Chondrocyte (in vitro differentiated cells): ENCODE measurements at places on chromosomes 2 and 18.

DNA sequence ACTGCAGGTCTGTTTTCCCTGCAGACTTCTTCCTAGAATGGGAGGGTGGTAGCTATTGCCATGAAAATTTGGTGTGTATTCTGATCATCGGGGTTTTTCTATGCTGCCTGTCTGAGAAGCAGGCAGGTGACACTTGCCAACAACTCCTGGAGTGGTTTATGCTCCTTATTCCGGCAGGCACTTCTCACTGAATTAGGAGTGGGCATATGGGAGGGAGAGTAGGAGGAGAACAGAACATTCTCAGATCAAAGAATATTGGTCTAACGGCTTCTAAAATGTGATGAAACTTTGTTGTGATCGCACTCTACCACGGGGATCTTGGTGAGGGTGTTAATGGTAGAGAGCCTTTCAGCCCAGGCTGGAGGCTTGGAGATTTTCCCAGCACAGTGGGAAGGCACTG lies 480.8 kb downstream of the PLCL1 start:
- H3K36me3 ChIP-seq = no peaks in the 10 kb centered on the region
- DNase-seq = no peak
- H3K4me3 ChIP-seq = no peak overlapping the region
- no peaks in the 10 kb centered on the region for H3K4me1 ChIP-seq

GRCh38 chr2:201808027-201808426 lies 1.7 kb downstream of the CDK15 start:
- H3K36me3 ChIP-seq = no peaks in the 10 kb centered on the region
- H3K4me1 ChIP-seq = peaks cover 43% of the 10 kb centered on the region
- DNase-seq = no peak

GRCh38 chr2:182242609-182243008 lies 184.2 kb downstream of the PDE1A start:
- H3K27me3 ChIP-seq = no peaks in the 10 kb centered on the region
- H3K4me3 ChIP-seq = no peak overlapping the region
- DNase-seq = no peak

- peaks cover 9% of the 10 kb centered on the region for H3K4me1 ChIP-seq
- H3K27ac ChIP-seq = no peak overlapping the region
- no peaks in the 10 kb centered on the region for H3K36me3 ChIP-seq
- no peak for DNase-seq
These were observed 43.7 kb downstream of the MEX3C start for GRCh38 chr18:51153659-51154371.

- no peak for DNase-seq
- no peaks in the 10 kb centered on the region for H3K27me3 ChIP-seq
- H3K36me3 ChIP-seq = no peaks in the 10 kb centered on the region
- no peak overlapping the region for H3K27ac ChIP-seq
- no peak overlapping the region for H3K4me3 ChIP-seq
These were observed 316.9 kb upstream of the LRRTM4 start for GRCh38 chr2:77839102-77839501.

DNA sequence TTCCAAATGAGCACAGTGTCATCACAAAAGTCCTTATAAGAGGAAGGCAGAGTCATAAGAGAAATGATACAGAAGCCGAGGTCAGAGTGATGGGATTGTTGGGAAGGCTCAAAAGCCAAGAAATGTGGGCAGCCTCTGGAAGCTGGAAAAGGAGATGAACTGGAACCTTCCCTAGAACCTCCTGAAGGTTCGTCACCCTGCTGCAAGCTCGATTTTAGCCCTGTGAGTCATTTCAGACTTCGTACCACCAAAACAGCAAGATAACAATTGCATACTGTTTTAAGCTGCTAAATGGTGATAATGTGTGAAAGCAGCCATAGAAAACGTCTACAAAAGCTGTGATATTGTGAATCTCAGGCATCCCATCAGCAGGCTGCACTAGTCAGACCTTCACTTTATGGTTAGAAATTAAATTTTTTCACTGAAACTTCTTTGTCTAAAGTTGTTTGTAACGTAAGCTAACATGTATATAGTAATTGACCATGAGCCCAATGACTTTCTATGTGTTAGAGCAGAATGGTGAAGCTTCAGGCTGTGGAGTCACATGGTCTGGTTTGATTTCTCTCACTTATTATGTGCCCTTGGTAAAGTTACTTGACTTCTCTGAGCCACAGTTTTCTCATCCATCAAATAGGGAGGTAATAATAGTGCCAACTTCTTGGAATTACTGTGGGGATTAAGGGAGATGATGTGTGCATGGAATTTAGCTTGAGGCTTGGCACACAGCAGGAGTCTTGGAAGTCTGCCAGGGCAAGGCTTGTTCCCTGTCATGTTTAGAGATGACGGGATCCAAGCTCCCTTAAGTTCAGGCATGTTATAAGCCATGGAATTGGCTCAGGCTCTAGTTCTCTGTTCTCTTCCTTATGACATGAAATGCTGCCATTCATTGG lies 132.0 kb upstream of the CCDC195 start:
- no peak overlapping the region for H3K27ac ChIP-seq
- H3K4me1 ChIP-seq = peaks cover 20% of the 10 kb centered on the region
- H3K4me3 ChIP-seq = no peak overlapping the region
- peaks cover 15% of the 10 kb centered on the region for H3K36me3 ChIP-seq
- DNase-seq = no peak

DNA sequence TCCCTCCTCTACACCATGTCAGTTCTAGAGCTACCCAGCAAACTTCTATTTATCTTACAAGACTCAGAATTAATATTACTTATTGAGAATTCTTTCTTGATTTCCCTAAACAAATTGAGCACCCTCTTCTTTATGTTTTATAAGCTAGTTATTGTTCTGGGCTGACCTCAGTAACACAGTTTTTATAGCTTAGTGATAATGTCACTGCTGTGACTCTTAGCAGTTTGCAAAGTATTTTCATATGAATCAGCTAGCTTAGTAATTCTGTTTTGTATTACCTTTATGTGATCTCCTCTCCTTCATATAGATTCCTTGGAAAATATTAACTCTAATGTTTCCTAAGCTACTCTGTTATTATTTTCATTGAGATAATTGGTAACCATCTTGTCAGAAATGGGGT lies 114.9 kb downstream of the PMS1 start:
- H3K27ac ChIP-seq = no peak overlapping the region
- H3K4me1 ChIP-seq = no peaks in the 10 kb centered on the region
- H3K4me3 ChIP-seq = no peak overlapping the region

- H3K27ac ChIP-seq = no peak overlapping the region
- DNase-seq = peak; percentile 84
- H3K4me1 ChIP-seq = no peaks in the 10 kb centered on the region
- H3K27me3 ChIP-seq = peaks cover 28% of the 10 kb centered on the region
- no peak overlapping the region for H3K4me3 ChIP-seq
These were observed 3.4 kb upstream of the RTP5 start for GRCh38 chr2:241865957-241866789.

- peaks cover 2% of the 10 kb centered on the region for H3K36me3 ChIP-seq
- H3K4me3 ChIP-seq = no peak overlapping the region
- no peak overlapping the region for H3K27ac ChIP-seq
- DNase-seq = no peak
These were observed 45.3 kb upstream of the UGP2 start for GRCh38 chr2:63796366-63796765.

DNA sequence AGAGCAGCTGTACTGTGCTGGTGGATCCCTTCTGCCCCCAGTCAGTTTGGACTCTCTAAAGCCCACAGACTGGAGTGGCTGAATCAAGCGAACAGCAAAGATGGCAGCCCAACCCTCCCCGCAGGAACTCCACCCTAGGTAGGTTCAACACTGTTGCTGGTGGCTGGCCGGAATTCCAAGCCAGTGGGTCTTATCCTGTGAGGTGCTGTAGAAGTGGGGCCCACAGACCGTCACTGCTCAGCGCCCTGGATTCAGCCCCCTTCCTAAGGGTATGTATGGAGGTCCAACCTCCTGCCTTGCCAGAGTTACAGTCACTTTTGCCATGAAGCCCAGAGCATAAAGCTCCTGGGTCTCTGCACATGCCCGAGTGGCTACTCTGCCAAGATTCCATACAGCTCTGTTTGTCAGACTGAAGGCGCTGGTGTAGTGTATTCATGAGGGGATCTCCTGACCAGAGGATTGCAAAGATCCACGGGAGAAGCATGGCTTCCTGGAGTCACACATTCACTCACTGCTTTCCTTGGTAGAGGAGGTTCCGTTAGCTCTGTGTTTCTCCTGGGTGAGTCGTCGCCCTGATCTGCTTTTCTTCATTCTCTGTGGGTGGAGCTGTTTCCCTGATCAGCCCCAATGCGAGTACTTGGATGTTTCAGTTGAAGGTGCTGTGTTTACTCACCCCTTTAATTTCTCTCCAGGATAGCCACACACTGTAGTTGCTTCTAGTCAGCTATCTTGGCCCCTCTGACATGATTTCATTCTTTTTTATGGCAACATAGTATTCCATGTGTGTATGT lies 293.6 kb upstream of the THUMPD2 start:
- H3K27ac ChIP-seq = no peak overlapping the region
- no peak overlapping the region for H3K4me3 ChIP-seq
- H3K36me3 ChIP-seq = peaks cover 5% of the 10 kb centered on the region

DNA sequence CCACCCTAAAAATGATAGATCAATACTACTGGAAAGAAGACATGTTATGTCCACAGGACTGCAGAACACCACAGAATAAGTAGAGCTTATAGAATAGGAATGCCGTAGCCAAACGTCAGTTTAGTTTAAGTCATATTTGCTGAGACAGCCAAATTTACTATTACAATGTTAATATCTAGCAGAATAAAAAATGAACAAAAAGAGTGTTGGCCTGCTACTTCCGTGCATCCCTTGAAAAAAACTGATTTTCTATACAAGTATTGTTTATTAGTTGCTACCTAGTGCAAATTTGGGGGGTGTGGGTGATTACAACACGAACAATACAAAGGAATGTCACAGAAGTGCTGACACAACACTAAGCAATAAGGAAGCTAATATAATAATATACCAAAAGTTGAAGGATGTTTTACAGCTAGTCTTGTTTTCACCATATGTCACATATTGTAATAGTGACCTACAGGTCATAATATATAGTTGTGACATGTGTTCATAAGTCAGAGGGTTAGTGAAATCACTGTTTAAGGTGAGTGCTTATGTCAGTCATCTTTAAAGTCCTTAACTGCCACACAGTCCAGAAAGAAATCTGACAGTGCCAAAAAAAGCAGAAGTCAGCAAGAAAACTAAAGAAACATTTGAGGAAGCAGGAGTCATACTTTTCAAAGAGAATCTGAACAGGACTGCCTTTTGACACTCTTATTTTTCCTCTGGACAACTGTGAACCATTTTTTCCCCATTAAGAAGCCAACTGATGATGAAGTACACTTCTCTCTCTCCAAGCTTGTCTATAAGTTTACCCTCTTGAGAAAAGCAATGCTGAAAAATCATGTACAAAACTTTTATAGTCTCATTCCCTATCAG lies 376.4 kb downstream of the ZEB2 start:
- no peaks in the 10 kb centered on the region for H3K27me3 ChIP-seq
- H3K27ac ChIP-seq = peak overlapping the region; percentile 83
- peak overlapping the region; percentile 19 for H3K4me3 ChIP-seq
- H3K36me3 ChIP-seq = no peaks in the 10 kb centered on the region
- DNase-seq = no peak
- H3K4me1 ChIP-seq = peaks cover 21% of the 10 kb centered on the region

DNA sequence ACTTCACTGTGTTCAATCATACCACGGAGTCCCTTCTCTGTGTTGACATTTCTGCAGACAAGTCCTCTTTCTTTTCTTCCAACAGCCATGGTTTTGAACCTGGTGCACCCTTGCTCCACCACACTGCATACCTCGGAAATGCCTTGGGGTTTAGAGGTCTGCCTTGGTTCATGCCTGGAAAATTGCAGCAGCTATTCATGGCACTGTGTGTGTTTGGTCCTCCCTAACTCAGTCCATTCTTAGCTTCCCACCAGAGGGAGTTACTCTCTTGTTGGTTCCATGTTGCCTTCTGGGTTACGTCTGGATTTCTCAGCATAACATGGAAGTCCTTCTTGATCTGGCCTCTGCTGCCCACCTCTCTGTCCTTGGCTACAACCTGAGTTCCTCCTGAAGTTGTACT lies 206.0 kb downstream of the FHOD3 start:
- no peak overlapping the region for H3K27ac ChIP-seq
- no peak for DNase-seq
- H3K4me1 ChIP-seq = peaks cover 2% of the 10 kb centered on the region
- H3K4me3 ChIP-seq = no peak overlapping the region
